ENCODE measurements at places on chromosomes 2 and 18. TPM values are rescaled to one million over a fixed set of nuclear protein-coding genes. Genes with fewer than 3 reads are reported as not detected.

DNA sequence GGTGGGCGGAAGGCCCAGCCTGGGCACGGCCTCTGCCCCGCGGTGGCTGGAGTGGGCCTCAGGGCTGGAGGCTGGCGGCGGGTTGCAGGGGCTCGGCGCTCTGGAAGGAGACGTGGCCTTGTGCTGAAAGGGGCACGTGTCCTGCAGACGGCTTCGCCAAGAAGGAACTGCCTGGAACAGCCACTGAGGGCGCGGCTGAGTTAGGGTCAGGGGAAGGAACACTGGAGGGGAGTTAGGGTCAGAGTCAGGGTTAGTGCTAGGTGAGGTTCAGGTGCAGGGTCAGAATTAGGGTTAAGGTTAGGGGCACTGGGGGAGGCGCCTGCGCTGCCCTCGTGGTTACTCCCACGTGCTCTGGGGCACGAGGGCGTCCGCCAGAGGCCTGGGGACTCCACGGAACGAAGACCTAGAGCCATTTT is 933 bp upstream of the ADNP2 start:
- no peak overlapping the region for H3K4me3 ChIP-seq
- H3K27ac ChIP-seq: peak overlapping the region; percentile 92
- DNase-seq: no peak
- peaks cover 32% of the 10 kb centered on the region for H3K4me1 ChIP-seq

DNA sequence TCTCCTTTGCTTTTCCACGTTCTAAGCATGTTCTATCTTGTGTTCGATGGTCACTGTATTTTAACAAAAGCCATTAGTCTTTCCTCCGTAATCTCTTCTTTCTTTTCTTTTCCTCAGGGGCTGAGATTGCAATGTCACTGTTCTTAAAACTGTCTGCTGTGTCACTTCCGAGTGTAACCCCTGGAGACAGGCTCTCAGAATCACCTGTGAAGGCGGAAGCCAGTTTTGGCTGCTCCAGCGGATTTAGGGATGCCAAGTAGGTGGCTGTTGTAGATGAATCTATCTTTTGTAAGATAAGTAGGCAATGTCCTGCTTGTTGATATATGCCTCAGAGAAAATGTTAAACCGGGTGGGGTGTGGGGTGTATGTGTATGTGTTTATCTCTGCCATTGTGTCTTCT is 94.7 kb upstream of the L3MBTL4 start:
- no peak overlapping the region for H3K4me3 ChIP-seq
- H3K27ac ChIP-seq: no peak overlapping the region
- H3K27me3 ChIP-seq: no peaks in the 10 kb centered on the region
- no peak for DNase-seq
- no peaks in the 10 kb centered on the region for H3K4me1 ChIP-seq

The SLC30A3 gene
- 9.0 TPM for total RNA-seq

DNA sequence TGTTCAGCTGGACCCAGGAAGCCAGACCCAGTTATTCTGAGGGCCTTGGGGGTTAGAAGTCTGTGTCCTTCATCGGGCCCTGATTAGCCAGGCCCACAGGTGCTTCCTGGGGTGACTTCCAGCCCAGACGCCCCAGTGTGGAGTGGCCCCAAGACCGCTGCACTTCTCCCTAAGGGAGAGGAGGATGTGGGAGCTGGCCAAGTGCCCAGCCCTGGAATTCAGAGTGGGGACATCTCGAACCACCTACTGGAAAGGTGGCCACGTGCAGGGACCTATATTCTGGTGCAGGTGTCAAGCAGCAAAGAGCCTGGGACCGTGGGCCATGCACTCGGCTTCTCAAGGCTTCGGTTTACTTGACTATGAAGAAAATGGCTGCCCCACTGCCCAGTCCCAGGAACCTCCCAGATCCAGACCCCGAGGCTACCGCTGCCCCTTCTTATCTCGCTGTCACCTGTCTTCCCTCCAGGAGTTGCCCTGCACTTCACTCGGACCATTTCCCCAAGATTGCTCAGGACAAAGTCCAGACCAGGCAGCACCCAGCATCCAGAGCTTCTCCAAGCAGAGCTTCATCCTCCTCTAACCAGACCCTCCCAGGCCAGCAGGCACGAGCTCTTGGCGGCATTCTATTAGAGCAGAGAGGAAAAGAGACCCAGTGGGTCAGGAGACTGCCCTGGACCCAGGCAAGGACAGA is 142.8 kb upstream of the ID2 start:
- no peaks in the 10 kb centered on the region for H3K27me3 ChIP-seq
- H3K4me3 ChIP-seq: no peak overlapping the region
- peaks cover 42% of the 10 kb centered on the region for H3K4me1 ChIP-seq

GRCh38 chr2:101112772-101113157 is 38.4 kb downstream of the TBC1D8 start:
- no peak for DNase-seq
- H3K27me3 ChIP-seq: no peaks in the 10 kb centered on the region
- peak overlapping the region; percentile 86 for H3K27ac ChIP-seq
- H3K4me3 ChIP-seq: no peak overlapping the region

The NT5DC4 gene
- 0.16 TPM for total RNA-seq

GRCh38 chr2:28558918-28559317 is 63.1 kb downstream of the PLB1 start:
- H3K27ac ChIP-seq: no peak overlapping the region
- DNase-seq: peak; percentile 36
- no peaks in the 10 kb centered on the region for H3K4me1 ChIP-seq
- no peaks in the 10 kb centered on the region for H3K36me3 ChIP-seq
- H3K4me3 ChIP-seq: no peak overlapping the region

- no peak overlapping the region for H3K27ac ChIP-seq
- H3K4me1 ChIP-seq: no peaks in the 10 kb centered on the region
- no peaks in the 10 kb centered on the region for H3K36me3 ChIP-seq
- H3K27me3 ChIP-seq: no peaks in the 10 kb centered on the region
Measured at GRCh38 chr18:46319783-46320182, 215.6 kb downstream of the HAUS1 start.

DNA sequence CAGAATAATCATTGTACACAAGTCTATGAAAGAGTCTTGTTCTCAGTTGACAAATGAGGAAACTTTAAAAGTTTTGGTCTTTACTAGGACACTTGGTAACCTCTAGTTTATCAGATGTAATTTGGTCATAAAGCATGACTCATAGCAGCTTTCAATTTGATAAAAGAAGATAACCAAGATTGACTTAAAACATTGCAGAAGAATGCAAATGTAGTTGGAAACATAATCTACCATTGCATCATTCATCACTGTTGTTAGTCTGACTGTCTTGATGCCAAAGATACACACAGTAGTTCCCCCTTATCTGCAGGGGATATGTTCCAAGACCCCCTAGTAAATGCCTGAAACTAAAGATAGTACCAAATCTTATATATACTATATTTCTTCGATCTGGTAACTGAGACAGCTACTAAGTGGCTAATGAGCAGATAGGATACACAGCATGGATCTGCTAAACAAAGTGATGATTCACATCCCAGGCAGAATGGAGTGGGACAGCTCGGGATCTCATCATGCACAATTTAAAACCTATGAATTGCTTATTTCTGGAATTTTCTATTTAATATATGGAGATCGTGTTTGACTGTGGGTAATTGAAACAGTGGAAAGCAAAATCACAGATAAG is 131.4 kb upstream of the CCDC68 start:
- no peak overlapping the region for H3K4me3 ChIP-seq
- H3K36me3 ChIP-seq: no peaks in the 10 kb centered on the region
- no peak overlapping the region for H3K27ac ChIP-seq
- H3K4me1 ChIP-seq: no peaks in the 10 kb centered on the region

The MYL12A gene
- total RNA-seq: 4,261 TPM

DNA sequence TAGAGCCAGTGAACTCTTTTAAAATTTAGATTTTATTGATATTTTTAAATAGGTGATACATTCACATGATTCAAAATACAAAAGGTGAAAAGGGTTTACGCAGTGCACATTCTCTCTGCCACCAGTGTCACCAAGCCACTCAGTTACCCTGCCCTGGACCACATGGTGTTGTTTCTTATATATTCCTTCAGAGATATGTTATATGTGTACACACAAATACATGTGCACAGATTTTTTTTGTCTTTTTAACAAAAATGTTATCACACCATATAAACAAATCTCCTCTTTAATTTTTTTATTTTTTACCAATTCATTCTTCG is 26.2 kb downstream of the SERPINB4 start:
- H3K27ac ChIP-seq: no peak overlapping the region
- H3K36me3 ChIP-seq: no peaks in the 10 kb centered on the region
- no peak for DNase-seq
- H3K27me3 ChIP-seq: no peaks in the 10 kb centered on the region

- H3K27ac ChIP-seq: no peak overlapping the region
- no peak for DNase-seq
- H3K36me3 ChIP-seq: no peaks in the 10 kb centered on the region
- H3K27me3 ChIP-seq: no peaks in the 10 kb centered on the region
Measured at GRCh38 chr2:138415985-138416384, 85.6 kb upstream of the SPOPL start.

GRCh38 chr2:228793116-228793515 is 478.0 kb downstream of the PID1 start:
- H3K4me3 ChIP-seq: no peak overlapping the region
- DNase-seq: no peak
- no peaks in the 10 kb centered on the region for H3K36me3 ChIP-seq
- H3K27me3 ChIP-seq: no peaks in the 10 kb centered on the region
- no peak overlapping the region for H3K27ac ChIP-seq

The SOX11 gene
- total RNA-seq: 1.3 TPM

DNA sequence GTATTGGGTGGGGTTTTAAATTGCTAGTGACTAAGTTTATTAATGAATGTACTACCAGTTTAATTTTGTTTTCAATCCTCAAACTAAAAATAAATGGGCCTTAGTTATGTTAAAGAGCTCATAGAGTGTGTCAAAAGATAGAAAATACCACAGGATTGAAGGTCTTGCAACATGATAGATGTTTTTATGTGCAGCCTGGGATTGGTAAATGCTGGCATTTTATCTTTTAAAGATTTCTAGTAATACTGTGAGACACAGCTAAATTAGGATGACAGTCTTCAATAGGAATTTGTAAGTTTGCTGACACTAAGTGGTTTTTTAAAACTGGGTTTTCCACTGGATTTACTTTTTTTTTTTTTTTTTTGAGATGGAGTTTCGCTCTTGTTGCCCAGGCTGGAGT is 122.3 kb downstream of the HAUS1 start:
- no peaks in the 10 kb centered on the region for H3K27me3 ChIP-seq
- no peak overlapping the region for H3K4me3 ChIP-seq
- no peak for DNase-seq

- no peaks in the 10 kb centered on the region for H3K36me3 ChIP-seq
- H3K27me3 ChIP-seq: no peaks in the 10 kb centered on the region
- H3K4me1 ChIP-seq: no peaks in the 10 kb centered on the region
Measured at GRCh38 chr2:49251766-49252165, 97.5 kb upstream of the FSHR start.

DNA sequence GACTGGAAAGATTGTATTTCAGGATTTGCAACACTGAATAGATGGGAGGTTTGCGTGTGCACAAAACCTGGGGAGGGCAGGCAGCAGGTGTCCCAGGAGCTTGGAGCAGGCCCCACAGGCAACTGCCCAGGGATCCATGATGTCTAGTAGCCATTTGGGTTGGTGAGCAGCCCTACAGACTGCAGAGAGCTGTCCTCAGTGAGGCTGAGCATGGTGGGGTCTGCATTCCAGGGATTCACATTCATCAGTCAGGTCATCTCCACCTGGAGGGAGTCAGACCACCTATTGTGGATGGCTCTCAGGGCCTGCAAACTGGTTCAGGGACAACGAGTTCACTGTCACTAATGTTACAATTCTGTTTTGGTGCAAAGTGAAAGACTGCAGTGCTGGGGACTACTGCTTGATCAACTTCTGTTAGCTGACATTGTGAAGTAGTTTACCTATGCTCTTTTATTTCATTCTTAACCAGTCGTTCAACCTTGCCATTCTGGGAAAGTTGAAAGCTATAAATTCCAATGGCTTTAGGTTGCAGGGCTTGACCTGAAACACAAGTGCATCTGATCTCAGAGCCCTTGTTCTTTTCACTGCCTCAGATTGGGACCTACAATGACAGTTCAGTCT is 222.6 kb downstream of the ZNF407 start:
- H3K27ac ChIP-seq: no peak overlapping the region
- H3K36me3 ChIP-seq: no peaks in the 10 kb centered on the region
- H3K27me3 ChIP-seq: no peaks in the 10 kb centered on the region
- DNase-seq: no peak
- H3K4me1 ChIP-seq: no peaks in the 10 kb centered on the region

GRCh38 chr2:149456285-149456684 is 125.9 kb downstream of the LYPD6 start:
- H3K4me3 ChIP-seq: no peak overlapping the region
- no peak overlapping the region for H3K27ac ChIP-seq
- DNase-seq: no peak
- H3K27me3 ChIP-seq: no peaks in the 10 kb centered on the region

DNA sequence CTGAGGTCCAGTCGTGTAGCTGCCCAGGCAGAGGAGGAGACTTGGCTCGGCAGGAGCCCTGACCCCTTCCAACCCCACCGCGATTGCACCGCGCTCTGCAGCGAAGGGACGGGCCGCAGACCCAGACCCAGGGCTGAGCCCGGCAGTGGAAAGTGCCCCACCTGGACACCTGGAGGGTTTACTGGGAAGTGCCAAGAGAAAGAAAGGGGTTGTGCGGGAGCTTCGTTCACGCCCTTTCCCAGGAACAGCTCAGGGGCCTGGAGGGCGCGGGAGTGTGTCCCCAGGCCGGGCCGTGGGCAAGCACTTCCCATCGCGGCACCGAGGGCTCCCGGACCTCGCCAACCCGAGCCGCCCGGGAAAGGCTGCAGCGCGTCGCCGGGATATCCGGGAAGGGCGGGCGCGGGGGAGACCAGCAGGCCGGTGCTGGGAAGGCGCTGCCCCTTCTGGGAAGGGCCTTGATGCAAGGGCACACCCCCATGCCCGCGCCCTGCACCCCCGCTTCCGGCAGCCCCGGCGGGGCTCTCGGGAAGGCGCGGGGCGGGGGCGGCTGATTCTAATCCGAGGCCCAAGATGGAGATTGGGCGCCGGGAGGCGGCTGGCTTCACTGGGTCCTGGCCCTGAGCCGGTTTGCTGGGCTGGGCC is 36.1 kb upstream of the MRPL33 start:
- peak overlapping the region; percentile 70 for H3K27ac ChIP-seq
- peak; percentile 89 for DNase-seq
- peak overlapping the region; percentile 51 for H3K4me3 ChIP-seq
- H3K36me3 ChIP-seq: no peaks in the 10 kb centered on the region

DNA sequence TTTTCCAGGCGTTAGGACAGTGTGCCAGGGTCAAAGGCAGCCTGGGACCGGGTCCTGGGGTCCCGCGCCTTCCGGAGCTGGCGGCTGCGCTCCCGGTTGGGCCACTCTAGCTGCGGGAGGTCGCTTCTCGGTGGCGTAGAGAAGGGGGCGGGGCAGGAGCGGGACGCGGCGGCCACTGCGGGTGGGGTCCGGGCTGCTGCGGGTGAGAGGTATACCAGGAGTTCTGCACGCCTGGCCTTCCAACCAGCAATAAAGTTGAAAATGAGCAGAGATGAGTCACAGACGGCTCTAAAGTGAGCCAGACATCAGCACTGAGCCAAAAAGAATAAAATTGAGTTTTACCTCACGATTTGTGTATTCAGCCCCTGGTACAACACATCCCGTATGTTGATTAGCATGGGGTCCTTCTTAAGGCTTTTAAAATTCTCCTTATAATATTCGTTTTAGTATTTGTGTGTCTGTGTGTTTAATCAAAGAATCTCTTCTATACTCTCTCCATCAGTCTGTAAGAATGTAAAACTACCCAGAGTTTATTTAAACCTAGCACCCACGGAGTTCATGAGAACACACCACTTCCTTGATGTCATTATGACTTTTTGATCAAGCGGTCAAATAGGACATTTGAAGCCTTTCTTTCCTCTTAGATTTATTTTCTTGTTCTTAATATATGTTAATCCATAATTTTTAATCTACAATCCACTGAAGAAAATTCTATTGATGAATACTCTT is at the start of gene C1GALT1C1L:
C1GALT1C1L (minus strand) TSS at position 108 of the 729 bp plus-strand sequence; CDS start at position 1, 107 bp downstream.
- H3K36me3 ChIP-seq: no peaks in the 10 kb centered on the region
- no peaks in the 10 kb centered on the region for H3K27me3 ChIP-seq
- DNase-seq: peak; percentile 59

The DTNA gene
- total RNA-seq: 151 TPM

Data from heart left ventricle (tissue), 16 donors.